Activated T-cell treated with anti-CD3 and anti-CD28 coated beads for 24 hours (primary cell): ENCODE measurements at places on chromosomes 11 and 22.

GRCh38 chr22:50628543-50629134, 687 bp upstream of the ARSA start:
- no peak for DNase-seq

DNA sequence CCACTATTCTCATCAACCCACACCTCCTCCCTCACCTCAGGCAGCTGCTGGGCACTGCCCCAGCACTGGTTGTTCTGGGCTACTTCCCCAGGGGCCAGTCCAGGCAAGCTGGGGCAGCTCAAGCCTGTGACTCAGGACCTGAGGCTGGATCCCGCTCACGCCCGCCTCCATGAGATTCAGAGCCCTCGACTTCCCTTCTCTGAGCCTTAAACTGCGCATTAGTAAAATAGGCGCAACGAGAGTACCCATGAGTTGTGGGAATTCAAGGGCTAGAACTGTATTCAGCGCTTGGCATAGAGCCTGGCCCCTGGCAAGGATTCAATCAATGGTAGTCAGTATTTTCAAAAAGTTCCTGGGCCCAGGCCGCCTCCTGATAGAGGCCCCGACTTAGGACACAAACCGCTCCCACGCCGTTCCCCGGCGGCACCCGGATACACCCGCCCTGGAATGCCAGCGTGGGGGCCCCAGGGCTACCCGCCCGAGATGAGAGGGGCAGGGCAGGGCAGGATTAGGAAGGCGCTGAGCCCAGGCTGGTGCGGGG, 723 bp upstream of the CD82 start:
- no peak for DNase-seq

DNA sequence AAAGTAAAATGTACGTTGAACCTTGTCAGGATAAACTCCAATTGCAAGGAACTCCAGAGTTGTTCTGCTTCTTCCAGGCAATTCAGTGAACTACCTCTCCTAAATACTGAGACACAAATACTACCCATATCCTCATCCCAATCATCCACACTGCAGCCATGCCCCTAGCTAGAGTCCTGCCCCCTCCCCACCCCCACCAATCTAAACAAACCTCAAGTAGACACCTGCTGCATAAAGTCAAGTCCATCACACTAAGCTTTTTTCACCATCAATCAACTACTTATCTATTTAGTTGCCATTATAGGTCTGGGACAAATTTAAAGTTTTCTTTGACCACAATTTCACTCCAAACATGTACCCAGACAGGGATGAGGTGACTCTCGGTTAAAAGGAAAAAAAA, 93.2 kb upstream of the APOA1 start:
- no peak for DNase-seq

- DNase-seq = no peak
These were observed 22.5 kb downstream of the VSIG10L2 start for GRCh38 chr11:125968354-125968753.

GRCh38 chr22:46815559-46815895, 53.1 kb downstream of the TBC1D22A start:
- DNase-seq = no peak

DNA sequence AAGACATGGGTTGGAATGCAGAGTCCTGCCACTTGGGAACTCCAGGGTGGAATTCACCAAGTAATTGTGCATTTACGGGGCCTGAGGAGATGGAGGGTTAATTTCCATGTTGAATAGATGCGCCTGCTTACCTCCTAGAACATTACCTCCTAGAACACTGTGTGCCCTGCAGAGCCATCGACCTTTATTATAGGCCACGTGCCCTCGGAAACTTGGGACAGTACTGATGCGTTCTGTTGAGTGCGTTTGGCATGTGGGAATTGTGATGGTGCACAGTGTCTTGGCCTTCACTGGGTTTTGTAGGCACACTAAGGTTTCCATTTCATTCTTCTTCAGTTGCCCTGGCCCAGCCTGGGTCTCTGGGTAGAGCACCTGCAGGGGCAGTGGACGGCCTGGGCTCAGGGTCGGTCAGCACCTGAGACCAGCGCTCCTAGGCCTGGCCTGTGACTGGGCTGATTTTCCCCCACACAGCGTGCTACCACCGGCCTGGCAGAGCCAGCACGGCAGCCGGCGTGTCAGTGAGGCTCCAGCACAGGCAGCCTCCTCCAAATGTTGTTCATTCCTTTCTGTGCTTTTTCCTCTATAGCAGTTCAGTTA, 12.7 kb downstream of the TRMU start:
- DNase-seq = no peak

GRCh38 chr11:2144544-2145248, 5.5 kb upstream of the IGF2 start:
- no peak for DNase-seq

DNA sequence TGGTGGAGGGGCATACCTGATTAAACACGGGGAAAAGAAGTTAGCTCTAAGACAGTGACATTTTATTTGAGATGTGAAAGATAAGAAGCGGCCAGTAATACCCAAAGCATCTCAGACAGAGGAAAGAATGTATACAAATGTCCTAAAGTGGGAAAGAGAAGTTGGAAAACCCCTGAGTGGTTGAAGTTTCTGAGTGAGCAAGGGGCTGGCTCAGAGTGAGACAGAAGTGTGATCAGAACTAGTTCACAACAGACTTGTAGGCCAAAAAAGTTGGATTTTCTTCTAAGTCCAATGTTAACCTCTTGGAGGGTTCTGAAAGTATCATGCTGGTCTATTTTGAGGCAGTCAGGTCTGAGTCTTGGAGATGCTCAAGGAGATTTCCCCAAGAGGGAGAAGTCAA, 608.7 kb downstream of the SOX6 start:
- no peak for DNase-seq

GRCh38 chr11:110200241-110200640, 96.2 kb downstream of the RDX start:
- DNase-seq = no peak

DNA sequence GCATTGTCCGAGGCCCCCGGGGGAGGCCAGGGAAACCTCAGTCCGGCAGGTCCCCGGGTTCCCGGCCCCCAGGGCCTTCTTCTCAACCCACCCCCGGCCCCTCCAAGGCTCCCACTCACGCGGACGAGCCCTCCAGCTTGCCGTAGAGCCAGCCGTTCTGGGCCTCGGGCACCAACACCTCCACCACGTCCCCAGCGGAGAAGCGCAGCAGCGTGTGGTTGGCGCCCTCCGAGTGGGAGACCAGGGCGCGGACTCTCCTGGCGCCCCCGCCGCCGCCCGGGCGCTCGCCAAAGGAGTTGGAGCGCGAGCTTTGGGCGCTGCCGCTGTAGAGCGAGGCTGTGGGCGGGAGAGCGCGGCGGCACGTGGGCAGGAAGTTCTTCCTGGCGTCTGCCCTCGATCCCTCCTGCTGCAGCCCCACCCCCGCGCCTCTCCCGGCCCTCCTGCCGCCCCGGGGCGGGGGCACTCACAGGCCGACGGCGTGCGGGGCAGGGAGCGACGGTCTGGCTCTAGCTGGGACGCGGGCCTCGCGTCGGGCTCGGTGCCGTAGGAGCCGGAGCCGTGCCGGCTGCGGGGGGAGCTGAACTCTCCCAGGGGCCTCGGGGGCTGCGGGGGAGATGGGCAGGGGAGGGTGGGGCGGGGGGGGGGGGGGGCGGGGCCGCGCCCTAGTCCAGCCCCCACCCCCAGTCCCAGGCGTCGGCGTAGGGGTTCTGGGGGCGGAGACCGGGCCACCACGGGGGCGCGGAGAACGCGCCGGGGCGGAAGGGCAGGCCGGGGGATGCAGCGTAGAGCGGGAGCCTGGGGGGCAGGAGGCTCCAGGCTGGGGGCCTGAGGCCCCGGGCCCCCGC, 4.9 kb upstream of the SLC16A8 start:
- DNase-seq = no peak

DNA sequence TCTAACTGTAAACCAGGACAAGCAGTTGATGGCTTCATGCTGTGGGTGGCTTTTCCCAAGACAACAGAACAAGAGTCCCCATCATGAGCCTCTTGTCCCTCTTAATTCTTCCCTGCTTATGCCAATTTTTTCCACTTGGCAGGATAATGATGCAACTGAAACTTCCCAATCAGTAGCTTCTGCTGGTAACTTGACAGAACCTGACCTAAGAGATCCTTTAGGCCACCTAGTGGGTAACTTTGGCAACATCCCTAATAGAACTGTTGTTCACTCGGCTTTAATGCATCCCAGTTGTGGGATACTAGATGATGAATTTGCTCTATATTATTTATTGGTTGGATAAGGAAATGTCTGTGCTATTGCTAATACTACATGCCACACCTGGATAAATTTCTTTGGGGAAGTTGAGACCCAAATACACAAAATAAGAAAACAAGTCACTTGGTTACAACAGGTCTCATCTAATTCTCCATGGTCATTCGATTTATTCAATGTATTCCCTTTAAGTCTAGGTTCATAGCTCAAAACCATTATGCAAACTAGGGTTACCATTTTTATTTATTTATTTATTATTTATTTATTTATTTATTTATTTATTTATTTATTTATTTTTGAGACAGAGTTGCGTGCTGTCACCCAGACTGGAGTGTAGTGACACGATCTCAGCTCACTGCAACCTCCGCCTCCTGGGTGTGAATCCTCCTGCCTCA, 41.4 kb upstream of the NFAM1 start:
- DNase-seq = no peak

DNA sequence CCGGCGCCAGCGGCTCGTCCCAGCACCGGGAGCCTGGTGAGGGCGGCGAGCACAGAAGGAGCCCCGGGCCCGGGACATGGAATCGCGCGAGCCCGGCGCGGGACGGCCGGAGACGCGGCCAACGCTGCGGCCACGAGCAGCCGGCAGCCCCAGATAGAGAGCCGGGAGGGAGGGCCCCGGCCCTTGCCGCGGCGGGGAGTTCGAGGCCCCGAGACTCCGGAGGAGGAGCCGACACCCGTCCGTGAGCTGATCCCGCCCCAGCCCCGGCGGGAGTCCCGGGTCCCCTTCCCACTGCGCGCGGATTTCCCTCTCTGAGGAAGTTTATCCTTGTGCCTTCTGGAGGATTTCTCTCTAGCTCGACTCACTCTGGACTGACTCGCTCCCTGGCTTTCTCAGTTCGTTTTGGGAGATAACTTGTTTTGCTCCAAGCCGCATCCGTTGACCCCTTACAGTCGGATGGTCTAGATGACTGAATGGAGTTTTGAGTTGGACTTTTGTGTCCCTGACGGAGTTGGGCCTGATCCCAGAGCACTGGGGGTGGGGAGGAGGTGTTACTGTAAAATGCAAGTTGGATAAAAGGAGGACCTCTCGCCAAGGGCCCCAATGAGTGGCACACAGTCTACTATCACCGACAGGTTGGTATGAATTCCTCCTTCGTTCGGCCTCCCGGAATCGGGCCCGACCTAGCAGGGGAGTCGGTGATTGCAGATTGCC, 585 bp downstream of the ARHGEF12 start:
- no peak for DNase-seq

GRCh38 chr22:38732251-38732815, 23.5 kb downstream of the SUN2 start:
- DNase-seq = no peak

DNA sequence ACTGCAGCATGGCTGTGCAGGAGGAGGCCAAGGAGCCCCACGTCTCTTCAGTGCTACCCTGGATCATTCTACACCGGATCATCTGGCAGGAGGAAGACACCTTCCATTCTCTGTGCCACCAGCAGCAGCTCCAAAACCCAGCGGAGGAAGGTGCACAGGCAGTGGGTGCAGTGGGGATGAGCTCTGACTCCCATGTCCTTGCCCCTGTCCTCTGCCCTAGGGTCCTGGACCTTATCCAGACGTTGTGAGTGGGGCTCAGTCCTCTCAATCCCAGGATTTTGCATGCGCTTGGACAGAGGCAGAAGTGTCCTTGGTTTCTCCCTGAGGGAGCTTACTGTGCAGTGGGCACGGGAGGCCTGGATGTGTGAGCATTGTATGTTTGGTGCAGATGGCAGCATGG, 61.3 kb downstream of the CABIN1 start:
- DNase-seq = no peak

DNA sequence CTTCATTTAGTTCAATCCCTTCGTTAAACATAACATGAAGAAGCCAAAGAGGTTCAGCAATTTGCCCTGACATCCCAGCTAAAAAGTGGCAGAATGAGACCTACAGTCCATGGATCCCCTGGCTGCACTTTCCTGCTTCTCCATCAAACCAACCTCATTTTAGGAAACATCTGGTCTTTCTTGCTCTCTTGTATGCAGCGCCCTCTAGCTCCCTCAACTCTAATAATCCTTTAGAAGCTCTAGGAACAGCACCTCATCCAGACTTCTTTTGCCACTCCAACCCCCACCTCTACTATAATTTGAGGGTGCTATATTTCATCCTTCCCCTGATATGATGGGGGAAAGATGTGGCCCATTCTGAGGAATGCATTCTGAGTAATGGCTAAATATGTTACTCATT, 7.4 kb downstream of the CNTF start:
- no peak for DNase-seq

GRCh38 chr11:1573077-1573902, 1.2 kb upstream of the DUSP8 start:
- no peak for DNase-seq

DNA sequence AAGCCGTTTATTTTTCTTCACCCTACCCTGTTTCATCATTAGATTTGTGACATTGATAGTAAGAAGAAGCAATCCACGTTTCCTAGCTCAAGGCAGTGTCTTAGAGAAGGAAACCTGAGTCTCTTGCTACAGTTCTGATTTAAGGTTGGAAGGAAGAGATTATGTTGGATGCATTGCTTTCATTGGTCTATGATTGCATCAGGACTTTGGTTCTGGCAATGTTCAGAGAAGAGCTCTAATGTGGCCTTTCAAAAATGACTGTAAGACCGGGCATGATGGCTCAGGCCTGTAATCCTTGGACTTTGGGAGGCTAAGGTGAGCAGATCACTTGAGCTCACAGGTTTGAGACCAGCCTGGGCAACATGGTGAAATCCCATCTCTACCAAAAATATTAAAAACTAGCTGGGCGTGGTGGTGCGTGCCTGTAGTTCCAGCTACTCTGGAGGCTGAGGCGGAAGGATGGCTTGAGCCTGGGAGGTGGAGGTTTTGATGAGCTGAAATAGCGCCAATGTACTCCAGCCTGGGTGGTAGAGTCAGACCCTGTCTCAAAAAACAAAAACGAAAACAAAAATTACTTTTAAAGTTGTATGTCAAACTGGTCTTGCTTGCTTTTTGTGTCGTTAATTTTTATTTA, 4.1 kb downstream of the NUCB2 start:
- DNase-seq = no peak

DNA sequence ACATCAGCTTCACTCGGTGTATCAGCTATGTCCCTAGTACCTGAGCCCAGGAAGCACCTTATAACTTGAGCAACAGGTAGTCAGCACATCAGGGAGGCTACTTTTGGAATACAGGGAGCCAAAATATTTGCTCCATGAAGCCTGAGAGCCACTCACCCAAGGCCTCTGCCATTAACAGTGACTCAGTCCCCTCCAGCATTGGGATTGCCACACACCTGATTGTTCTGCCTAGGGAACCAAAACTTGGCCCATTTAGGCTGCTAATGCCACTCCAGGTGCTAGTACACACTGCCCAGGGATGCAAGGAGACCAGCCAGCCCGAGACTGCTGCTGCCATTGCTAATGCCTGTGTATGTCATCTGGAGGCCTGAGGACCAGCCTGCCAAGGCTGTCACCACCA, 773.6 kb upstream of the TENM4 start:
- no peak for DNase-seq

- no peak for DNase-seq
These were observed 38.0 kb downstream of the MYH9 start for GRCh38 chr22:36349726-36350125.

- DNase-seq = no peak
These were observed 18.1 kb upstream of the LINC01488 start for GRCh38 chr11:69463181-69463994.
